Stimulated activated CD8-positive, alpha-beta memory T cell treated with anti-CD3 and anti-CD28 coated beads, Interleukin-15, amount 100 ng/mL, for 24 hours (primary cell): ENCODE measurements at places on chromosomes 4 and X.

- DNase-seq = no peak
Observed at GRCh38 chrX:42519666-42520231, 258.2 kb downstream of the PPP1R2C start.

DNA sequence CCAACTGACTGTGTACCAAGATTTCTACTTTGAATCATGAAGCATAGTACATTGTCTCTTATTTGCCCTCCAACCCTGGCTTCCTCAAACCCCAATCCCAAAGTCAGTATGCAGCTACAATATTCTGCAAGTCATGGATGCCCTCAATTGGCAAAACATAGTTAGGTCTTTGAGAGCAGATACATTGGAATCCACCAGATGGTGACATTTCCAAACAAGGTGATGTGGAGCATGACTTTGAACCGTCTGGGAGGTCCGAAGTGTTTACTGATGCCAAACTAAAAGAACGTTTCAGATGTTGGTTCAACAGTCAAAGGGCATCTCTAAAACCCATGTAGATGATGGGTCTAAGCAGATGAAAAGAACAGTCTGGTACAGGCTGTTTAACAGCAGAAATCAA, 43.7 kb upstream of the FRMD7 start:
- no peak for DNase-seq

DNA sequence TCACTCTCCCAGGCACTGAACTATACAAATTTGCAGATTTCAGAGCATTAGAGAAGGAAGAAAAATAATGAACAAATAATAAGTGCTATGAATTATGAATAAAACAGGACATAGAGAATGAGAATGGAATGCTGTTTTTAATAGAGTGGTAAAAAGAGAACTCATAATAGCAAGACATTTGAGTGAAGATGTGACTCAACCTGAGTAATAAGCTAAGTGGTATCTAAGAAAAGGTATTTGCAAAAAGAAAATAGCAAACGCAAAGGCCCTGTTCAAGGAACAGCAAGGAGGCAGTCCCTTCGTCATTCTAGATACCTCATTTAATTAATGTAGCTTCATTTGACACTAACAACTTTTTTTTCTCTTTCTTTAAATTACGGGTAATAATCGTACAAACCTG, 1910.0 kb upstream of the TENM3 start:
- DNase-seq = no peak

DNA sequence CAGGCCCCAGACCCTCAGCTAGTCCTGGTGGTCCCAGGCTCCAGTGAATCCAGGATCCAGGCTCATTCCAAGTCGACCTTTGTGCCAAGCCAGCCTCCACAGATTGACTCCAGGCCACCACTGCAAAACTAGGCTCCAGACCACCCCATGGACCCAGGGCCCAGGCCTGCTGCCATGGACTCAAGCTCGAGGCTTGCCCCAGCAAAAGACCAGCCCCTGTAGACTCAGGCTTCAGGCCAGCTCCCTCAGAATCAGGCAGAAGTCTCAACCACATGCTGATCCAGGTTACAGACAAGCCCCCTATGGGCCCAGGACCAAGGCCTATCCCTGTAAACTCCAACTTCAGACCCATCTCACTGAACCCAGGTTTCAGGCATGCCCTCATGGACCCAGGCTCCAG, 692.4 kb downstream of the PCDH19 start:
- DNase-seq = no peak

GRCh38 chr4:144259285-144259684, 118.8 kb upstream of the GYPA start:
- DNase-seq = no peak

- no peak for DNase-seq
Observed at GRCh38 chr4:8695237-8696219, 103.0 kb downstream of the CPZ start.

DNA sequence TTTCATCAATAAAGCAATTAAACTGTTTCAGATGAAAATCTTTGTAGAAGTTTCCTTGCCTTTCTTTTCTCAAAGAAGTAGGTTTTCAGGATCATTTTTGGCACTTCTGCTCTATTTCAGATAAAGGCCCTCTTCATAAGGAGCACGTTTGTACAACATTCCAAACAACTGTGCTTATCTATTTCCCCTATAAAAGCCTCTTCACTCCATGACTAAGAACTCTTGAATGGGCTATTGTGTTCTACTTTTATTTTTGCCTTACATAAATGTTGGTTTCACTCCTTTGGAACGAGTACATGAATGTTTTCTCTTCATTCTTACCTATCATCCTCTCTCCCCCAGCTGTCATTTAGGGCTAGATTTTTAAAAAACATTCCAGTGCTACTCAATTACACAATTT, 288.0 kb upstream of the PPP1R2C start:
- no peak for DNase-seq

GRCh38 chr4:7193030-7193958, 956 bp downstream of the SORCS2 start:
- no peak for DNase-seq

GRCh38 chr4:159481936-159482335, 379.1 kb downstream of the RAPGEF2 start:
- DNase-seq = no peak

DNA sequence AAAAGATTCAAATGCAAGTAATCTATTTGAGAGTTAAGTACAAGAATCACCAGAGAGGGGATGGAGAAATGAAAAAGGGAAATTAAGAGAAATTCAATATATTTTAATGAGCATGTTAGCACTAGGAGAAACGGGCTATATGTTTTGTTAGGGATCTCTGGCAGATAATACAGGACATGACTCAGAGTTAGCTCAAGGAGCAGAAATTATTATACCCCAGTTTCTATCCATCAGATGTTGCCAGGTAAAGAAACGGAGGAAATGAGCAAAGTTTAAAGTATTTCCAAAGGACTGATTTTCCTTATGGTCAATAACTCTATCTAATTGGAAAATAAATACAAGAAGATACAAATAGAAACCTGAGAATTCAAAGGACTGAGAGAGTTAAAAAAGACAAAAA, 867.6 kb downstream of the TRAM1L1 start:
- DNase-seq = no peak

- no peak for DNase-seq
Observed at GRCh38 chr4:169870507-169870906, 112.8 kb upstream of the HPF1 start.

DNA sequence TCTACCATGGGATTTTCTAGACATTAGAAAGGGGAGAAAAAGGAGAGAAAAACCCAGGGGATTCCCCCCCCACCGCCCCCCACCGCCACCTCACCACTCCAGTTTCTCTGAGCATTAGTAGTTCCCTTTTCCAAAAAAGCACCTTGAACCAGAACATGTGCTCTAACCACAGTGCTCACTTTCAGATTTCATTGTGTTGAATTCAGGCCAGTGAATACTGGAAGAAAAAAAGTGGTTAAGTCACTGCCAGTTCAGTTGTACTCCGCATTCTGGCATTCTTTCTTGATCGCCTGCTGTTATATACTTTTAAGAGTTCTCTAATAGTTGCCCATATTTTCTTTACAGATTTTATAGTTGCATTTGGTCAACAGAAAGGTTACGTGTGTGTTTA, 40.9 kb downstream of the JADE3 start:
- DNase-seq = no peak

DNA sequence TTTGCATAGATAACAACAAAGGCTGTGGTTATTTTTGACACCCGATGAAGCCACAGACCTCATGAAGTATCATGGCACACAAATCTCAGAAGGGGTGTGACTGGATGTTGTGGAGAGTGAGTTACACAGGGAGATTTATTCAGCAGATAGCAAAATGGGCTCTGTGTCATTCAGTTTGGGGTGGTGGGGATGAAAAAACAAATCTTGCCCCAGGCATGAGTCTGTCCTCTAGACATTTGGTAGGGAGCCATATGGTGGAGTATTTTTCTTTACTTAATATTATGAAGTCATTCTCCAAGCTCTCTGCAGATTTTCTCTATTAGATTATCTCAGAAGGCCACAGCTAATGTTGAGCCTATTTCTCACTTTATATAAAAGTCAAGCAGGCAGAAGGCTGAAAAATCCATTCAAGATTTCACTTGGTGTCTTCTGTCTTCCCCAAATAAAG, 277.1 kb upstream of the TENM3 start:
- DNase-seq = no peak

GRCh38 chr4:151202851-151203455, 74.0 kb upstream of the PRSS48 start:
- no peak for DNase-seq

GRCh38 chr4:18049446-18049845, 27.9 kb upstream of the LCORL start:
- DNase-seq = no peak

- DNase-seq = no peak
Observed at GRCh38 chr4:7636240-7636508, 201.4 kb upstream of the PSAPL1 start.

- DNase-seq = no peak
Observed at GRCh38 chrX:130179579-130180215, 7.9 kb downstream of the RAB33A start.

DNA sequence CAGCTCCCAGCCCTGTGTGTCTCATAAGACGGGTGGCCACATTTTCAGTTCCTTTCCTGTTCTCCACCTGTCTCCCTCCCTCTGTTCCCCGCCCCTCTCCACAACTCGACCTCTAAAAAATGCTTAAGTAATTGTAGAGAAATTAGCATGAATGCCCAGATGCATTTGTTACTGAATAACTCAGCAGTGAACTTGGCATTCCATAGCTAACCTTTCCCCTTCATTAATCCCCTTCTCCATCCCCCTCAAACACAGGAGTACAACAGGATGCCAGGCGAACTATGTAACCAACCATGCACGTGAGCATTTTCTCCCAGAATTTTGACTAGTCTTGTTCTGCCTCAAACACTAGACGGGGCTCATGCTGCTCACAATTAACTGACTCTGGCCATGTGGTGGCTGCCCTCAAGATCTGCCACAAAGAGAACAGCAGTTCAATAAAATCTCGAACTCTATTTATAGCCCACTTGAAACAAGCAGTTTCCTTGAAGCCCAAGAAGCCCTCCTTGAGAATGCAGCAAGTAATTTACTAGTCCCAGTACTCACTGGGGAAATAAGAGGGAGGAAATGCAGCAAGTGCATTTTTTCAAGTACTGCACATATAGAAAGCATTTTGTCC, 351.2 kb downstream of the ARHGAP24 start:
- DNase-seq = no peak

DNA sequence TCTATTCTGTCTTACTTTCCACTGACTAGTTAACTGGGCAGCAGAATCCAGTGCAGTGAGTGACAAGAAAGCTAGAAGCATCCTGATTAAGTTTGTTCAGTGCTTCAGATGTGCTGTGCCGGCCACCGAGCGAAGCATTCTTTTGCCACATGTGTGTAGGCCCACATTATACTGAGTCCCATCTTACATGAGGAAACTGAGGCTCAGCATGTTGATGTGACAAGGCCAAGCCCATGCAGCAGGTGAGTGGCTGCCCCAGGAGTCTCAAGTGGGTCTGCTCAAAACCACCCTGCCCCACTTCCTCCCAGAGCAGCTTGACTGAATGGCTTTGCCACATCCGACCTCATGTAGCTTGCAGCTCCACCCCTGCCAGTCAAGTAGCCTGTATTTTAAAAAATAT, 50.5 kb downstream of the RHOH start:
- no peak for DNase-seq

DNA sequence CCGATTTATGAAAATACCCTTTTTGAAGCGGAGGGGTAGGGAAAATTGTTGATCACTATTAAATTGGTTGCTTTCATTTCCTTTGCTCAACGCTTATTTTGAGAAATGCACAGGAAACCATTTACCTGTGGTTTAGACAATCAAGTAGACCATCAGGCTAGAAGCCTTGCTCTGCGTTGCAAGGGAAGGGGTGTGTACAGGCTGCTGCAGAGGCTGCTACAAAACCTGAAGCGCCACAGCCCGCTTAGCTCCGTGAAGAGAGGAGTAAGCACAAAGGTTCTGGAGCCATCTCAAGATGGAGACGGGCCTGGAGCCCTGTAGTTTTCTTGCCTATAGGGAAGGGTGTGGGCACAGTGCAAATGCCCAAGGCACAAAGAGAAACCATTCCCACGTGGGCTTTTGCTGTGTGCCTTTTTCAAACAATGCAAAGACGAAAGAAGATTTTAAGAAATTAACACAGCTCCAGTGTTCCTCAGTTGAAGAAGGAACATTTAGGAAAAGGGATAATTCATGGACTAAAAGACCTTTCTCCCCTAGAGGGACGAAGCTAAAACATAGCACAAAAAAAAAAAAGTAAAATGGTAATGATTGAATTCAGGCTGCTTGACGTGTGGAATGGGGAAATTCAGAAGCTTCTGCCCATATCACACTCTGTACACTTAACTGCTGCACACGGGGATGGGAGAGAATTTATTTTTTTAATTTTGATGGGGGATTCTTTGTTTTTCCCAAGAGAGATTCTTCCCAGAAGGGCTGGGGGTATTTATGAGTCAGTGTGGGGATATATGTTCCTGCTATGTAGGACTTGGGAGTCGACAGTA, 3.5 kb downstream of the TMSB4X start:
- DNase-seq = no peak

DNA sequence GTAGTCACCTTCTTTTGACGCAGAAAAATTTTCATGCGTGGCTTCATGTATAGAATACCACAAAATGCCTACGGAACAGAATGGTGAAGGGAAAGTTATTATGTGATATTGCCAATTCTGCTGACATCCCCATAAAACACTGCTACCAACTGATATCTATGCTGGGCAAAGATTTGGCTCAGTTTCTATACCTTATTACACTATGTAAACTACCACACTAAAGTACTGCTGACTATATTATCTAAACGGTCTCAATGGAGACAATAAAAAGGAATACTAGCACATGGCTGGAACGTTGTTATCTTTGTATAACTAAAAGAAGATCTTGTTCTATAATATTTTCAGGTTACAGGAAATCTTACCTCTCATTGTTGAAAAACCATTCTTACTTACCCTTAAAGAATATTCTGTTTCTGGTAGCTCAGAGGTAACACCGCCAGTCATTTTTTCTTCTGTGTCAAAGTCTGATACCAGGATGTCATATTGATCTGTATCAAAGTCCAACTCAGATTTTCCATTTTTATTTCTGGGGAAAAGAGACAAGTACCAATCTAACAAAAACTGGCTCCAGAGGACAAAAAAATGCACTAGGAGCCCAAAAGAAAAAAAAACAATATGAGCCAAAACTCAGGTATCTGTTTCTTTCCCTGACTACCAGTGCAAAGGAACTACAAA, 18.9 kb downstream of the MORC4 start:
- no peak for DNase-seq

DNA sequence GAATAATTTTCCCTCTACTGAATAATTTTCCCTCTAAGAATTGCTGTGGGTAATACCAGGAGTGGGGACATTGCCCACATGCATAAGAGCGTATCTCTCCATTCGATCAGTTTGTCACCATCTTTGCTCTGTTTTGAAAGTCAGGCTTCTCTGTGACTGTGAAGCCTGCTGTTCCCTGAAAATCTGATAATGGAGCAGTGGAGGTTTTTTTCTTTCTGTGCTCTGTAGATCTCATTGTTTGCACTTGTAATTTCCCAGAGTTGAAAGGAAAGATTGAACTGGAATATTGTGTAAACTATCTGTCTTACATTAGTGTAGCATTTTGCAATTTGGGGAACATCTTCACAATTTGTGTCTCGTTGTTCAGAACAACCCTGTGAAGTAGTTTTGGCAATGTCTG, 4.3 kb downstream of the ZXDB start:
- no peak for DNase-seq
